Renal pelvis (tissue), 12 donors: ENCODE measurements at places on chromosomes 16 and 17.

GRCh38 chr17:63976702-63977101, 4.0 kb upstream of the SCN4A start:
- DNase-seq, result no peak

- no peak for DNase-seq
Measured at GRCh38 chr17:7587420-7588151, 2.3 kb downstream of the SOX15 start.

- no peak for DNase-seq
Measured at GRCh38 chr17:21299981-21300600, 15.6 kb downstream of the MAP2K3 start.

- DNase-seq, result no peak
Measured at GRCh38 chr16:68909099-68909733, 65.9 kb downstream of the TANGO6 start.

DNA sequence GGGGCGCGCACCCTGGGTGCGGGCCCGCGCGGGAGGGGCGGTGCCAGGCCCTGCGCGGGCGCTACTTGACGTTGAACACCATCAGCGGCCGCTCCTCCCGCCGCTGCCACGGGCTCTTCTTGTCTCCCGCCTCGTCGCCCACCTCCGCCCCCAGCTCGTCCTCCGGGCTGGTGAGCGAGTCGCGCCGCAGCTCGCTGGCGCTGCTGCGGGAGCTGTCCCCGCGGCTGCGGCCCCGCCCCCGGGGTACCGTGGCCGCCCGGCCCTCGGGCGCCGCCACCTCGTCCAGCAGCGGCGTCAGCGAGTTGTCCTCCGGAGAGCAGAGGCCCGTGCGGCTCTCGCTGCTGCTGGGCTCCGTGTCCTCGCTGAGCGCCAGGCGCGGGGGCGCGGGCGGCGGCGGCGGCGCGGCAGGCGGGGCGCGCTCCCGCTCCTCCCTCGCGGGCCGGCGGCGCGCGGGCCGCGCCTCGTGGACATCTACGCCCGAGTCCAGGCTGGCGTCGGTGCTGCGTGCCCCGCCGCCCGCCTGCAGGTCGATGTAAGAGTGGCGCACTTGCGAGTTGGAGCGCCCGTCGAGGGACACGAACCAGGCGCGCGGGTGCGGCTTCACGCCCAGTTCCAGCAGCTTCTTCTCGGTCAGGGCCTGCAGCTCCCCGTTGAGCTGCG, 8.7 kb downstream of the GRN start:
- no peak for DNase-seq

- no peak for DNase-seq
Measured at GRCh38 chr17:30405161-30405560, 26.4 kb downstream of the CPD start.

- no peak for DNase-seq
Measured at GRCh38 chr16:58107709-58108108, 21.5 kb downstream of the CFAP20 start.

DNA sequence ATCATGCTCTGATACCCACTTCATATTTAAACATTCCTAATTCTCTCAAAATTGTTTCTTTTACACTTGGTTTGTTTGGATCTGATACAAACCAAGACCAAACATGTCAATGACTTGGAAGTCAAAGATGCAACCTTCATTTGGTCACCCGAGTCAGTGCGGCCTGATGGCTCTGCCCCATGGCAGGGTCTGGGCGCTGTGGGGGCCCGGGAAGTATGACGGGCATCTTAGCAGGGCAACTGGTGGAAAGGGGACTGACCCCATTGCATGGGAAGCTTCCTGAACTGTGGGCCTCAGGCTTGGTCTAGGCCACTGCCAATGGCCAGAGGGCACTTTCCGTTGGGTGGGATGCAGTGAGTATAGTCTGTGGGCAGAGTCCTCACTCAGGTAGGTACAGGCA, 178.0 kb downstream of the KATNIP start:
- no peak for DNase-seq

- no peak for DNase-seq
Measured at GRCh38 chr17:17849845-17850373, 13.1 kb upstream of the SREBF1 start.

DNA sequence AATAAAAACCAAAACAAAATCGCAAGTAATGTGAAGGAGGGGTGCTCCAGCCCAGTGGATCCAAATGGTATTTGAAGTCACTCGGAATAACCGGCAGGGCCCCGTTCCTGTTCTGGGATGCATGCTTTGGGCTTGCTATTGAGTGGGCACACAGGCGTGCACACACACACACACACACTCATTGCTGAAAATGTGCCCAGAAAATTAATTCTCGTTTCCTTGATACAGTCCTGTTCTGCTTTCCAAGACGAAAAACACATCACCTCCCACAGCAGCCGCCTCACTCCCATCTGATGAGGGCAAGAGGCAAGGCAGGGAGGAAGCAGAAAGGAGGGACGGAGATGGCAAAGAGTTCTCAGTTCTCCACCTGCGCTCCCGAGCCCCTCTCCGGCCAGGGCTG, 62.2 kb upstream of the SDK2 start:
- DNase-seq, result no peak

- peak; percentile 48 for DNase-seq
Measured at GRCh38 chr16:13873835-13874438, 46.0 kb upstream of the ERCC4 start.

DNA sequence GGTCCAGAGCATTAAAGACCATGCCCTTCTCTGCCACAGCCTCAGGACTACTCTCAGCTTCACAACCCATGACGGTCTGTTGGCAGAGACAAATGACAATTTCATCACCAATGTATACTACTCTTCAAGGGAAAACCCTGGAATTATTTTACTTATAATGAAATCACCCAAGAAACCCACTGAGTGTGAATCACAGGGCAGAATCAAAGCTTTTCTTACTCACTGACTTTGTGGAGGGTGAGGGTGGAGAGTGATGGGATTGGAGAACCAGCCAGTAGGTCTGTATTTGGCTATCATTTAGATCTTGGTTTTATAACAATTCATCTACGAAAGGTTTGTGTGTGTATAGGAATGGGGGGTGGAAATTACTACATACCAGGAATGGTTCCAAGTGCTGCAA, 442.6 kb downstream of the SHISA9 start:
- no peak for DNase-seq
